Stimulated activated CD4-positive, alpha-beta T cell treated with anti-CD3 and anti-CD28 coated beads, Interleukin-1b, Interleukin-23, amount 100 ng/mL, for 4 hours (primary cell): ENCODE measurements at places on chromosomes 6 and 20.

- DNase-seq = no peak
Observed at GRCh38 chr6:91708534-91708933, 1121.7 kb upstream of the MAP3K7 start.

DNA sequence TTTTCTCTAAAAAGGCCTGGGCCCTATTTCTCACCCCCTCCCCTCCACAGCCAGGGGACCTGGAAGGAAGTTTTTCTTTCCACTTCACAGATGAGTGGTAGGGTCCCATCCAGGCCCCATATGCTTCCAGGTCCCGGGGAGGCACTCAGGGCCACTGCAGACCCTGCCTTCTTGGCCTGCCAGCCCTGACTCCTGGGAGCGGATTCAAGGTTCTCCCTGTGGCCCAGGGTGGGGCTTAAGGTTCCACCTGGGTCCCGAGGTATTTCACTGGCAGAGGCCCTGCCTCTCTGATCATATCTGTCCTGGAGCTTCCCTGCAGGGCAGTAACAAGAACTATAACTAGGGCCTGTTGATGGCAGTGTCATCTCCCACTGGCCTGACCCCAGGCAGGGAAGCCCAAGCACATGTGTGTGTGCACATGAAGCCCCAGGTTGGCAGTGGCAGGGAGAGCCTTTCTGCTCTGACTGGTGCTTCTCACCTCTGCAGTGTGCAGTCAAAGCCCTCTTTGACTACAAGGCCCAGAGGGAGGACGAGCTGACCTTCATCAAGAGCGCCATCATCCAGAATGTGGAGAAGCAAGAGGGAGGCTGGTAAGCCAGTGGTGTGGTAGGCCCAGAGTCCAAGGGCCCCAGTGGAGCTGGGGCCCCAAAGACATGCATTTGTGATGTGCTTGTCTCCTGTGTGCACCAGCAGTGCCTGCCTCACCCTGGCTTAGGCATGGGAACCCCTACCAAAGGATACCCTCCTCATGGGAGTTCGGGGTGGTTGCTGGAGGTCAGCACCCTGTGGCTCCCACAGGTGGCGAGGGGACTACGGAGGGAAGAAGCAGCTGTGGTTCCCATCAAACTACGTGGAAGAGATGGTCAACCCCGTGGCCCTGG is 31.2 kb downstream of the PLCG1 start:
- DNase-seq = no peak

DNA sequence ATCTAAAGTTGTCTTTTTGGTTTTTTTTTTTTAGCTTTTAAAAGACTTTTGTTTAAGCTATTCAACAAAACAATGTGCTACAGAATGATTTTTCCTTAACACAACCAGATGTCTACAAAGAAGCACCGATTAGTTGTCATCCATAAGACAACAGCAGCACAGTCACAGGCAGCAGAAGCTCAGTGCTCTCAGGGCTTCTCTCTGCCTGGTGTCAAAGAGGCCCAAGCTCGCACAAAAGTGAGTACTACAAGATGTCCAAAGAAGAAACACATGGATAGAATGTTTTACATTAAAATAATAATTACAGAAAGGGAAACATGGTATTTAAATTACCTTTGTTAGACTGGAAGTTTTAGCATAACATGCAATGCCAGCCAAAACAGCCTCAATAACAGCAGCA is 81.6 kb downstream of the DNAAF9 start:
- no peak for DNase-seq

GRCh38 chr20:41738604-41739206 is 120.5 kb upstream of the CHD6 start:
- DNase-seq = peak; percentile 12

- DNase-seq = no peak
Observed at GRCh38 chr6:74431873-74432580, 736.0 kb downstream of the CD109 start.

GRCh38 chr6:168542301-168542700 is 101.3 kb downstream of the SMOC2 start:
- no peak for DNase-seq

DNA sequence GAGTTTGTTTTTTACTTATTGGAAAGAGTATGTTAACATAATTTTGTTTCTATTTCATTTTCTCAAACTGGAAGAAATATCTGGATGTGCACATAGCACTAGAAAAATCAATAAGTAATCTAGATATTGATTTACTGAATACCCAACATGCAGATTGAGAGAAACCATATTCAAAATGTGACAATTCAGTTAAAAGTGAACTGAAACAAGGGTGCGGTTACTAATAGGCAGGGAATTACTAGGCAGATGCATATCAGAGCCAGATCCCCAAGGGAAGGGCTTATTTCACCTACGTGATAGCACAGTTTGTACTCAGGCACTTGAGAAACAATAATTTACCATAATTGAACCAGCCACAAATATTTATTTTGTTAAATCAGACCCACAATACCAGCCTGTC is 493.1 kb upstream of the FLRT3 start:
- no peak for DNase-seq

GRCh38 chr6:25112322-25112773 is 166.8 kb upstream of the CARMIL1 start:
- DNase-seq = no peak

- DNase-seq = no peak
Observed at GRCh38 chr20:19712721-19713260, 45.3 kb upstream of the RIN2 start.

DNA sequence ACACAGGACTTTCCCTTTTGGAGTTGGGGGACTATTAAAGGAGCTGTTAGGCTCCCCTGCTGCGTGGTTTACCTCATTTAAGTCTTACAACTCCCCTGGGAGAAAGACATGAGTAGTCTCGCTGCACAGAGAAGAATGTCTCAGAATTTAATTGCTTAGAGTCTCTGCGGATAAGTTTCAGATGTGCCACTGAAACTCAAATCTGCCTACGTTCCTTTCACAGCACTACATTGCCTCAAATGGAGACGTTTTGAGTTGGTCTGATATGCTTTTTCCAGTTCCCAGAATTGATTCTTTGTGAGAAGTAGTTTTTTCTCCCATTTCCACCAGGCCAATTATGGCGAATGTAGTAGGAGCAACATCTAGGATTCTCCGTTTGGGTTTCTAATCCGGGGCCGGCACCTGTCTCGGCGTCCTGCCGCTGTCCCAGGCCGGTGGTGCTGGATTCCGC is 532 bp upstream of the SLC35F1 start:
- no peak for DNase-seq

DNA sequence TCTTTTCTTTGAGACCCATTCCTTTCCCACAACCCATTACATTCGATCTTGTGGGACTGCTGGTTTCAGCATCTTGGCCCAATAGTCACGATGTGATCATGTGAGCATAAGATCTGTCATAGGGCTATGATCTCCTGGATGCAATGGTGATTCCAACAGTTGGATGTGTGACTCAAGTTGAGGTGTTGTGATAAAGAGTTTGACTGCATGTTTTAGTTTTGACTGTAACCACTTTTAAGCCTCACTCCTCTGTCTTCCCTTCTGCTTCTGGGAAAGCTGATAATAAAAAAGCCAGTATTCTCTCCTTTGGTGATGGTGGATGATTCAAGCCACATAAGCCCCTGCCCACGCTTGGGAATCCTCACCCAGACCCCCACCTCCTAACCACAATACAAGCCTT is 117.0 kb upstream of the ASCC3 start:
- no peak for DNase-seq

DNA sequence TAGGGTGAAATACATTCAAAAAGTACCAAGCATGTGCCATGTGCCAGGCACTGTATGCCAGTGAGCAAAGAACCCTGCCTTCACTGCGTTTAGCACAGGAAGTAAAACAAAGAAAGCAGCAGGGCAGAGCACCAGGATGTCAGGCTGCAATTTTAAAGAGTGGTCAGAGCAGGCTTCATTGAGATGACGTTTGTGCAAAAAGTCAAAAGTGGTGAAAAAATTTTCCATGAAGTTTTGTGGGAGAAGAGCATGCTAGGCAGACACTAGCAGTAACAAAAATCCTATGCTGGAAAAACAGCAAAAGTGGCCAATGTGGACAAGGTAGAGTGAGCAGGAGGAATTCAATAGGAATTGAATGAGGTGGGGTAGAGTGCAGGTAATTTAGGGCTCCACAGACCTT is 31.3 kb downstream of the AKIRIN2 start:
- DNase-seq = no peak

- DNase-seq = no peak
Observed at GRCh38 chr6:122182061-122182460, 217.4 kb upstream of the HSF2 start.

DNA sequence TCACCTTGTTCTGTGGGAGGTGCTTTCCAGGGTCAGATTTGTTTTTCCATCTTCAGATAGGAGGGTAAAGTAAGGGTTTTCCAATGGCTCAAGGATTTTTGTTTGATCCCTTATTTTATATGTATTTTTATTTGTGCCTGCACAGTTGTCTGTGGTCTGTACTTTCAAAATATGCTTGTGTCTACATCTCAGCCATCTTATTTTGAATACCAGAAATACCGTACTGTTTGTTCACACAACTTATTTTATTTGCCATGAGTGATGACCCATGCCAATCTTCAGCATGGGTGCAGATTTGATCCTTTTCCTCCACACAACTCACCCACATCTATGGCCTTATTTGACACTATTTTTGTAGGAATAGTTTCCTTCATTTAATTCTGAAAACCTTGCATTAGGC is 72.2 kb upstream of the PTCHD4 start:
- no peak for DNase-seq

GRCh38 chr6:16406966-16407365 is 168.6 kb downstream of the GMPR start:
- no peak for DNase-seq

- no peak for DNase-seq
Observed at GRCh38 chr6:118467181-118467580, 80.9 kb upstream of the PLN start.

GRCh38 chr6:43220439-43220951 is 8.8 kb downstream of the DNPH1 start:
- DNase-seq = no peak

GRCh38 chr20:9363673-9364072 is 150.7 kb upstream of the LAMP5 start:
- DNase-seq = no peak

DNA sequence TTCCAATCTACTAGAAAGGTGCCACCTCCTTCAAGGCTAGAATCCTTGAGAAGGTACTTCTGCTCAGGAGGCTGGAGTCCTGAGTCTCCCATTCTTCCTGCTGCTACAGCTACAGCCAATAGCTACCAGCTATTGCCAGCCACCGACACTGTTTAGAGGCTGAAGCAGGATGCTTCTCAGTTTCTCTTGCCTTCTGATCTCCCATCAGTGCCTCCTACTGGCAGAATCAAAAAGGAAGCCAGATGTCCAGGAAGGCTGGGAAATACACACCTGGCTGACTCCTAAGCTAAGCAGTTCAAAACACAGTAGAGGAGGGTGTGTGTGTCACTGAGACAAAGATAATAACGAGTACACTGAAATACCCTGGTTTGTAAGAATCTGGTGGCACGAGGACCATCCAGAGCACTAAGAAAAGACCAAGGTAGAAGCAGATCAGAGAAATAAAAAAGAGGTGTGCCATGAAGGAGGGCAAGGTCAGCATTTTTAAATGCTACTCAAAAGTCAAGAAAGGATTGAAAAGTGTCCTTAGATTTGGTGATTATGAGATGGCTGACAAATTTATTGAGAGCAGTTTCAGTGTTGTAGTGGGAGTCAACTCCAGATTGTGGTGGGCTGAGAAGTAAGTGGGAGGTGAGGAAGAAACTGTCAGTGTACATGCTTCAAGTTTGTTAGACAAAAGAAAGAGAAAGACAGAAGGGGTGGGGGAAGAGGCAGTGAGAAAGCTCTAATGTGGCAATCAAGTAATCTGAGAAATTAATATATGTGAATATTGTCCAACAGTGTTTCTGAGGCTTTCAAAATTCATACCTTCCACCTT is 2.3 kb upstream of the HLA-DMA start:
- DNase-seq = no peak

DNA sequence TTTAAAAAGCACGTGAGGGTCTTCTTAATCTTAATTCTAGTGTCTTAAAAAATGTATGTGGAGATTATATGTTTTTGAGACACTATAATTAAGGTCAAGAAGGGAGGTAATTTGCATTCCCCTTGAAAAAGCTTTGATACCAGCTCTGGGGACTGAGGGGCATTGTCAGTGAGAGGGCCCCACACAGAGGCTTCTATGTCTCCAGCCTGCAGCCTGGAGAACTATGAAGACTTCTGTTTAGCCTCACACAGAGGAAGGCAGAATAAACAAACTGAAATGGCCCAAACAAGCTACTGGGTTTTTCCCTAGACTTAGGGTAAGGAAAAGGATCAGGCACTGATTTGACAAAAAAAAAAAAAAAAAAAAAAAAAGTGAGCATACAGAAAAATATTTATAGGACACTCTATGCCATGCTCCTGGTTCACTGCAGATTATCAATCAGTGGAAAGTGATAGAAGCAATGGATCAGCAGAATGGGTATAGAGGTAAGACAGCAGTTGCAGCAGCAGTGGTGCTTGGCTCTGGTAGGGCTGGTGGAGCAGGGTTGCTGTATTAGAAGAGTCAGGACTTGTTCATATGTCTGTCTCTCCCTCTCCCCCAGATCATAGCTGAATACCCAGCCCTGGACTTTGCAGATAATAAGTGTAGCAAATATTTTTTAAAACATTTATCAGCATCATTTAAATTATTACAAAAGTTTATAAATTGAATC is 85.4 kb downstream of the KLHL32 start:
- DNase-seq = no peak

GRCh38 chr6:156396068-156396771 is 381.0 kb upstream of the ARID1B start:
- no peak for DNase-seq

- no peak for DNase-seq
Observed at GRCh38 chr6:153087436-153087835, 43.6 kb downstream of the RGS17 start.

DNA sequence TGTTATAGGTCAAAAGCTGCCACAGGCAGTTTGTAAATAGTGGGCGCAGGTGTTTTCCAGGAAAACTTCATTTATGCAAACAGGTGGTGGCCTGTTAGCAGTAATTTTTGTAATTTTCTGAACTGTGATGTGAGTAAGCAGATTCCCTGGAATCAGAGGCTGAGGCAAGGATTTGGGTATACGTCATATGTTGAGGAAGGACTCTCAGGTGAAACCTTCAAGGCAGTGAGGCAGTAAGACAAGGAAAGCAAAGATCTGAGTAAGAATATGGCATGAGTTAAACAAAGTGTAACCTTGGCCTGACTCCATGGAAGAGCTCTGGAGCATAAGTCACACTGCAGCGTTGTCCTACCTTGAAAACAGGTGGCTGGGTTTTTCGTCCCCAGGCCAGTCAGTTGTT is 291.1 kb upstream of the BTBD3 start:
- no peak for DNase-seq

DNA sequence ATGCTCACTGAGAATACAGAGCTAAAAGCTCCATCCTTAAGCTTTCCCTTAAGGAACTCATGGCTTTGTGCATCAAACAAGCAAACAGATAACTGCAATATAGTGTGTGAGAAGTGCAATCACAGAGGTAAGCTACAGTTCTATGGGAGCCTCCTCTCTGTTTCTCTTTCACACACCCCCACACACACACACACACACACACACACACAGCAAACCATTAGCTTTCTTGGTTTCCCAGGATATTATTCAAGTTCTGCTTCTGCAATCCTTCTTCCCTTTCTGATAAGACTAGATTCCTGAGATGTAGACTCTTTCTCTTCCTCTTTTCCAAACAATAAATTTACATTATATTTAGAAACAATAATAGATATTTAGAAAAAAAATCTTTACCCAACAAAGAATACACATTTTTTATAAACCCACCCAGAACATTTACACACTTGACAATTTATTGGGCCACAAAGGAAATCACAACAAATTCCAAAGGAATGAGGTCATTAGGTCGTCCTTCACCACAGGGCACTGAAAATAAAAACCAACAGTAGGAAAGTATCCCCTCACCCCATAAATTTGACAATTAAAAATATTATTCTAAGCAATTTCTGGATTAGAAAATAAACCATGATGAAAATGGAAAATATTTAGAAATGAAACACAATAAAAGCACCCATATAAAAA is 9.3 kb upstream of the GFOD1 start:
- DNase-seq = no peak
